ENCODE measurements at places on chromosomes 4 and X.

DNA sequence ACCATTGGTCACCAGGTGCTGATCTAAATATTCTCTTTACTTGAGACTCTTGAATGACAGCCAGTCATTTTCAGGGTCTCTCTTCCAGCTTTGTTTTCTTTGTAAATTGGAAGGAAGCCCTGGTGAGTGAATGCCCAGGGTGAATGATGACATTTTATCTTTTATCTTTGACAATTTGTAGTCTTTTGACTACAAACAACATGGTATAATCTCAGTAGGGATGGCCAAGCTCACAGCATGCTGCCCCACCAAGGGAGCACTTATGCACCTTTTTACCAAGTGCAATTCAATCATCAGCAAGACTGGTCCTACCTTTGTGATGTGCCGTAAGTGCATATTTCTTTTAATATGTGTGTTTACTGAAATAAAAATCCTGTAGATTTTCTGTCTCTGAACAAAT is 5.7 kb downstream of the AFM start:
- ATAC-seq = no peak

DNA sequence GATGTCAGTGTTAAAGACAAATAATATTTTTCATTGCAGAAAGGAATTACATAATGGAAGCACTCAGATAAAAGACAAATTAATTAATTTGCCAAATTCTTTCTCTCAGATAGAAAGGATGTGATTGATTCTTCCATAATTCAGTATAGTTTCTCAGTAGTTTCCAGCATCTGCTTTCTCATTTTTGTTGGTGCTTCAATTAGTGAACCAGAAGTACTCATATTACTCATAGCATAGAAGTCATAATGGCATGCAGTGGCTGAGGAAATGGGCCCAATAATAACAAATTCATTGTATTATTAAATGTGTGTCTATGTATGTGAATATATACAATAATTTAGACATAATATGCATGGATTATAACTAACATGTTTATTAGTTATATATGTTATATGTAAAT is 393.3 kb upstream of the TRAM1L1 start:
- ATAC-seq = no peak

- ATAC-seq = peak; percentile 77
Observed at GRCh38 chr4:182916483-182917181, 554 bp downstream of the DCTD start.

GRCh38 chrX:113384628-113385027 is 544.0 kb upstream of the AMOT start:
- peak; percentile 92 for ATAC-seq

DNA sequence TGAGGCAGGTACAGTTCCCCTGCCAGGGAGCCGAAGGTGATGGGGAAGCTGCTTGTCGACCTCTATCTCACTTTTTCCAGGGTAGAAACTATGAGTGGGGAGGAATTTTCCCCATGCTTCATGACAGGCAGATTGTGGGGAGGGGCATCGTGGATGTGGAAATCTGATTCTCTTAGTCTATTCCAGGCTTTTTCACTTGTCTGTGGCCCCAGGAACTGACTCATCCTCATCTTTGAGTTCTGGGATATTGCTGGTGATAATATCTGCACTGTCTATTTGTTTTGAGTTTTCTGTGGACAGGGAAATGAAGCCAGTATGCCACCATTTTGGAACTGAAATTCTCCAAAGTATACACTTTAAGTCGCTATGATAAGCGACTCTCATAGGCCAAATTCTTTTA is 7.6 kb upstream of the TLR2 start:
- ATAC-seq = peak; percentile 62

GRCh38 chr4:5824635-5825034 is 68.3 kb downstream of the CRMP1 start:
- peak; percentile 63 for ATAC-seq

GRCh38 chr4:47746122-47746521 is 91.7 kb downstream of the CORIN start:
- ATAC-seq = no peak

GRCh38 chrX:101977106-101977505 is 45.3 kb upstream of the ZMAT1 start:
- ATAC-seq = no peak

- ATAC-seq = no peak
Observed at GRCh38 chr4:44632089-44632488, 19.3 kb downstream of the YIPF7 start.

DNA sequence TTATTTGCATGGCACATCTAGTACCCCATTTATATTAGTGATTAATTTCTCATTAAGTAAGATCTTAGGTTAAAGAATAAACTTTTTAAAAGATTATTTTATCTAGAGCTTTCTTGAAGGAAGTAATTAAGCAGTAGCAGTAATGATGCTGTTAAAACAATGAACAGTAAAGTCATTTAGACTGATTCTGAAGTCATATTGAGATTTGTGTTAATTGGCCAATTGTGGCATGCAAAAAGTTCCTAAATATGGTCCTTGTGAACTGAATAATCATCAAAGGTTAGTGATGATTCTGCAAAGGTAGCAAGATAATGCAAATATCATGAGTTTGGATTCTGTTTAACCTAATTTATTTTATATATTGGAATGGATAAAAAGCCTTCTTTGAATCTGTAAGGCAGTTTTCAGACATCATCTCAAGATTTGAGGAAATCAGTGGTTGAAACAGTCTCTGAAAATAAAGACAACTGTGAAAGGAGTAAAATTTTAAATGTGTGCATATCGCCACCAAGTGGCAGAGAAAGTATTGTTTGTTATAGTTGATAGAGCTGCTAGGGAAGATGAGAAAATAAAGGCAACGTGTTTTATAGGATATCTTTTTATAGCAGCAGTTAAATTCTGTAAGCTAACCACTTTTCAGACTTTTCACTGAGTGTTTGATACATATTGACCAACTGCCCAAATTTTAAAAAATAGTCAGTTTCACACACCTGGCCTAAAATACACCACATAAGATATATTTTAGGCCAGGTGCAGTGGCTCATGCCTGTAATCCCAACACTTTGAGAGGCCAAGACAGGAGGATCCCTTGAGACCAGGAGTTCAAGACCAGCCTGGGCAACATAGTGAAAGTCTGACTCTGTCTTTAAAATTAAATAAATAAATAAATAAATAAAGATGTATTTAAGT is 79.6 kb downstream of the CCKAR start:
- peak; percentile 89 for ATAC-seq

DNA sequence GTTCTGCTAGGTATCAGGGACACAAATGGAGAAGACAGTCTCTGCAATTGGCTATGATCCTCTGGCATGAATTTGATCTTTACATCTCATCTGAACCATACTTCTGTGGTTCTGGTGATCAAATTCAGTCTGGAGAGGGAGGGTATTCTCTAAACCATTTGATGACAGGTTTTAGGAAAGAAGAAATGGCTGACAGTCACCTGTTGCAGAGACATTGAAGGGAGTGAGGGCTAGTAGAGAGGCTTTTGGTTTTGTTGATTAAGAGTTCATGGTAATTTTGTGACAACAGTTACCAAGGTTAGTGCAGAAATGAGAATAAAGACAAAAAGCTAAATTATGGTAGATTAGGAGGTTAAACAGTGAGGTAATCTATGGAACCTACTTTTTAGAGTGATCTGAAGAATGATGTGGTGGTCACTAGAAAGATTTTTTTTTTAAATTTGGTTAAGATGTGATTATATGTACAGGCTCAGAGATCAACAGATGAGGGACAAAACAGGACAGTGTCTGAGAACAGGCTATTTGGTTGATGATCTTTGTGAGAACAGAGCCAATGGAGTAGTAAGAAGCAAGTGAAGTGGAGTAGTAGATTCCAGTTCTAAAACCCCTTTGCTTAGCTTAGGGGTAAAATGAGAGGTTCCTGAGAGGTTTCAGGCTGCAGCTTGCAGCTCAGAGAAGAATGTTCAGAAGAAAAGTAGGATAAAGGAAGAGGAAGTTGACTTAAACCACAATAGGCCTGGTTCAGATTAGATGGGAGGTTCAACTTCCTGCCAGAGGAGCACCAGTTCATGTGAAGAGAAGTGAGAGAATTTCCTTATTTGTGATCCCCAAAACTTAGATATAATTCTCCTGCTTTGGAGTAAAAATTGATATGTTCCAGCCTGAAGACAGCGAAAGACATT is 34.7 kb downstream of the VSIG4 start:
- ATAC-seq = no peak

DNA sequence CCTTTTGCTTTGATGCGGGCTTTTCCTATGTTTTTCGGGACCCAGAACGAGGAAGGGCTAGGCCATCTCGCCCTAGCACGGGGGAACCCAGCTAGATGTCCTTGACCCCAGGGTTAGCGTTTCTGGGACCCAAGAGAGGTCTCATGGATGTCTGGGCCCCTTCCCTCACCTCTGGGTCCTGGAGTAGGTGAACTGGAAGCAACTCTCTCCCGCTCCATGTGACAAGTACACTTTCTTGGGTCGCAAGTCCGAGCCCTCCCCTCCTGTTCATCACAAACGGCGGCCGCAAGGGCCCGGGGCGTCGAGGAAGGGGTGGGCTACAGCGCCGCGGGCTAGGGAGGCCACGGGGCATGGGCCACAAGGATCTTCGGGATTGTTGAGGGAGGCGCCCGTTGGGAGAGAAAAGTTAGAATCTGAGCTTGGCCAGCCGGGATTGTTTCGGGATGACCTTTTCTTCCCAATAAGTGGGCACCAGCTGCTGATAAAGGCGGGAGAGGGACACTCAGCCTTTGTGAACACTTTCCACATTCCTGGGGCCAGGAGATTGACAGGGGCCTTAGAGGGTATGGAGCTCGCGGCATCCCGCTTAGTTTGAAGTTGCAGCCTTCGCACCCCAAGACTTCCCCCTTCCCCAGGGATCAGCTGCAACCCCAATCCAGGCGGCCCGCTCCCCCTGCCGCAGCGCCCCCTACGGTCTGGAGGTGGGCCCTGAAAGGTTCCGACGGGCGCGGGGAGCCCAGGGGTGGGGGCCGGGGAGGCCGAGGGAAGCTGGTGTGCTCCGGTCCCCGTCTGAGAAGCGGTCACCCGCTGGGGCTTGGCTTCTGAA is 136.9 kb upstream of the ZIC3 start:
- peak; percentile 13 for ATAC-seq

- ATAC-seq = peak; percentile 57
Observed at GRCh38 chr4:169205075-169205743, 65.5 kb downstream of the SH3RF1 start.
